ENCODE measurements at places on chromosomes 1 and 21. TPM values are rescaled to one million over a fixed set of nuclear protein-coding genes. Genes with fewer than 3 reads are reported as not detected.

Gene SERINC2
- 0.54 TPM for total RNA-seq

- DNase-seq = no peak
Measured at GRCh38 chr1:192272732-192273131, 44.1 kb upstream of the RGS21 start.

Gene SH3BGR
- total RNA-seq = 0.27 TPM

GRCh38 chr1:234969011-234969441, 159.6 kb downstream of the TOMM20 start:
- DNase-seq = no peak

- DNase-seq = no peak
Measured at GRCh38 chr1:29838738-29839320, 602.5 kb downstream of the PTPRU start.

Gene HES3
- total RNA-seq = not detected

Gene PDC
- not detected for total RNA-seq

Gene CELA2B
- total RNA-seq = not detected

Gene DIP2A
- 61.7 TPM for total RNA-seq

- DNase-seq = no peak
Measured at GRCh38 chr1:8764293-8764937, 53.0 kb downstream of the RERE start.

DNA sequence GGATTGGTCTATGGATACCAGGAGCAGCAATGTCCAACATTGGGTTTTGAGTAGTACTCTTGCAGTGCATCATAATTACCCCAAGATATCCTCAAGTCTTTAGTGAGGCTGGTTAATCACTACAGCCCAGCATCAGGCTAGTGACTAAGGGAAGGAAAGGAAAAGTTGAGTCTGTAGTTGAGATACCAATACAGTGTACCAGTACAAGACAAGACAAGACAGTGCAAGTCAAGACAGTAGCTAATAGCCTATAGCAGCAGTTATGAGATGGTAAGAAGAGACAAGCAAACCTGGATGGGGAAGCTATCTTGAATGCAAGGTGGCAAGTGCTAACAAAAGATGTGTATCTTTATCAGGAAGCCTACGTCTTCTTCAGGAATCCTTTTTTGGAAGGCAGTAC, 13.3 kb upstream of the GNG12 start:
- DNase-seq = no peak

DNA sequence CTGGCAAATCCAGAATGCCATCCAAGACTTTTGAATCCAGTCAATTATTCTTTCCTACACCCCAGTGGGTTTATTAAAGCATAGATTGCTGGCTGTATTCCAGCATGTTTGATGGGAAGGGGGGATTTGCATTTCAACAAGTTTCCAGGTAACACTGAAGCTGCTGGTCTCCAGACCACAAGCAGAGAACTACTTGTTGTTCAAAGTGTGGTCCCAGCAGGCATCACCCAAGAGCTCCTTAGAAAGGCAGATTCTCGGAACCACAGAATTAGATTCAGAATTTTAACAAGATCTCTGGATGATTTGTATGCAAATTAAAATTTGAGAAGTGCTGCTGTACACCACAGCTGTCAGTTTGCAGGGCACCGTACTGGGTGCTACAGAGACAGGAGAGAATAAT, 216.3 kb upstream of the FAM78B start:
- DNase-seq = no peak

Gene LCK
- total RNA-seq = 3.5 TPM

- no peak for DNase-seq
Measured at GRCh38 chr21:28172376-28172775, 820.3 kb downstream of the LTN1 start.

Gene HFM1
- 2.4 TPM for total RNA-seq

GRCh38 chr1:52970149-52970548, 43.1 kb downstream of the SCP2 start:
- peak; percentile 28 for DNase-seq

DNA sequence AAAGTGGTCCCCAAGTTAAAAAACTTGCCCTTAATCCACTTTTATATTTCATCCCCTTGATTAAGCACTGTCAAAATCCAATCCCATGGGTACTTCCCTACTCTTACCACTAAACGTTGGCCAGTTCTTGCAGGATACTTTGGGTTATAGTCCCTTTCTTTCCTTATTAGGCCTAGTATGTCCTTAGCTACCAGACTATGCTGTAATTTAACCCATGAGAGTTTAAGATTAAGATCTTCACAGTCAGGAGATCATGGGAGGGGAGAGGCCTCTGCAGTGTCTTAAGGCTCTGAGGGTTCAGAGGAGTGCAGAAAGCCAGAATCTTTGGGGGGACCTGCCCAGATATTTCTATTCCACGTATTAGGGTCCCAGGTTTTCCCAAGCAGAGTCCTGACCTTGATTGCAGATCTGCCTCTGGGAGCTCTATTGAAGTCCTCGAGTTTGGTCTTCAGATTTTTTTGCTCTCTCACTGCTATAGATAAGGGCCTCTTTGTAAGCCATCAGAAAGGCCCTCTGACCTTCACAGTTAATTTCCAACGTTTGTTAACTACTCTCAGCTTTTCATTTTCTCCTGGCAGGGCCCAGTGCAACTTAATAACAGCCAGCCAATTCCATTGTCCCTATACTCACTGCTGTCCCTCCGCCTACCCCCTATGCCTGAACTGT, 9.0 kb upstream of the CGN start:
- DNase-seq = no peak
